ENCODE measurements at places on chromosomes 2 and 18.

GRCh38 chr2:21730141-21730540 lies 606.4 kb downstream of the TDRD15 start:
- no peak for DNase-seq

- no peak for DNase-seq
Measured at GRCh38 chr2:158969162-158969714, 798 bp downstream of the TANC1 start.

GRCh38 chr2:127706215-127706990 lies 5.1 kb downstream of the SFT2D3 start:
- DNase-seq, result no peak

DNA sequence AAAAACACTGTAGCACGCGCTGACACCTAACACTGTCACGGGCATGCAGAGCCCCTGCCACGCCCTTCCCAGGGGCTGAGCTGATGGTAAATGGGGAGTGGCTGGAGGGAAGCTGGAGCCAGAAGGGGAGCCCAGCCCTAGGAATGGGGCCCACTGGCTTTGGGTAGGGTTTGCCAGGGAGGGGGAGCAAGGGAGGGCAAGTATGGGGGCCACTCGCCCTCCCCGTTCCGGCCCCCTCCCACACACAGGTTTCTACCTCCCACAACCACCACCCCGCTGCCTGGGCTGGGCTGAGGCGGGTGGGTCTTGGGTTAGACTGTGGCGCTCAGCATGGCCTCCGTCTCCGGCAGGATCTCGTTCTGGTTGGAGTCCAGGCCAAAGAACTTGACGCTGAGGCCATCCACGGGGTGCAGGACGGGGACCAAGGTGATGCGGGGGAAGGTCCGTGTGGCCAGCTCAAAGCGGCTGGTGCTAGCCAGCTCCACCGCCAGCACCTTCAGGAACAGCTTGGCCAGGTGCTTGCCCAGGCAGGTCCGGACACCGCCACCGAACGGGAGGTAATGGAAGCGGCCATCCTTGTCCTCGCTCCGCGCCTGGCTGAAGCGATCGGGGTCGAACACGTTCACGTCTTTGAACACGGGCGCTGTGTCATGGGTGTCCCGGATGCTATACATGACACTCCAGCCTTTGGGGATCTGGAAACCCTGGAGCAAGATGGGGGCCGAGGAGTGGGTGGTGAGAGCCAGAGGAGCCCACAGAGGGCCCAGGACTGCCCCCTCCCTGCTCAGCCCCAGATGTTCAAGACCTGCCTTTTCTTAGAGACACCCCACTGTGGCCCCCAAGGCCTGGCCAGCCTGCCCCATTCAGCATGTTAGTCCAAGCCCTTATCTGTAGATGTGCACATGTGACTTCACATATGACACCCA lies 15.5 kb downstream of the CYP26B1 start:
- DNase-seq, result no peak

GRCh38 chr2:191122638-191123294 lies 28.0 kb downstream of the STAT4 start:
- DNase-seq, result no peak

Measured in T-helper 2 cell treated with Interferon-gamma antibody and Interleukin-4, amounts not matched to agents 5 μg/mL and 100 μg/mL, for 36 hours (primary cell).